ENCODE measurements at places on chromosomes 2 and 18.

DNA sequence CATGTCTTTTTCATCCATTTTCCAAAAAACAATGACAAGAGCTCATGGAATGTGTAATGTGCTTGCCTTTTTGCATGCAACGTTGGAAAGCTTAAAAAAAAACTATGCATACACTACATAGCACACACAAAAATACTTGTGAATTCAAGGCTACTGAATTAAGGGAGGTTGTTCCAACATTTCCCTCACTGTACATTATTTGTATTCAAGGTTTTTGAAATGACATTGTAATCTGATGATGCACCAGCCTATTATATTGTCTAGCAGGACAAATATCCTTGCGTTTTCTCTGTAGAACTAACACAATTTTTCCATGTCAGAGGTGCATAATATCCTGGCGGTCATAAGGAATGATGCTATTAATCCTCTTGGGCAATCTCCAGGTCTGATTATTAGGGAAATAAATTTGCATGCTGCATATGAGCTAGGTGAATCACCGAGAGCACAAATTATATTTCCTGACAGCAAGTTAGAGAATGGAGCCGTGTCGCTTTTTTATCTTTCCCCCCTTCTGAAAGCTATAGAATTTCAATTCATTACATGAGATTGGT is 836.9 kb upstream of the FANCL start:
- DNase-seq, result no peak

- DNase-seq, result no peak
Measured at GRCh38 chr2:121194626-121195025, 90.4 kb downstream of the TFCP2L1 start.

- DNase-seq, result no peak
Measured at GRCh38 chr2:25385910-25386309, 44.2 kb upstream of the DNMT3A start.

- DNase-seq, result no peak
Measured at GRCh38 chr2:38806015-38806732, 28.2 kb downstream of the GEMIN6 start.

- DNase-seq, result no peak
Measured at GRCh38 chr2:33496726-33497125, 20.3 kb downstream of the RASGRP3 start.

- no peak for DNase-seq
Measured at GRCh38 chr2:126399001-126399400, 257.0 kb upstream of the GYPC start.

DNA sequence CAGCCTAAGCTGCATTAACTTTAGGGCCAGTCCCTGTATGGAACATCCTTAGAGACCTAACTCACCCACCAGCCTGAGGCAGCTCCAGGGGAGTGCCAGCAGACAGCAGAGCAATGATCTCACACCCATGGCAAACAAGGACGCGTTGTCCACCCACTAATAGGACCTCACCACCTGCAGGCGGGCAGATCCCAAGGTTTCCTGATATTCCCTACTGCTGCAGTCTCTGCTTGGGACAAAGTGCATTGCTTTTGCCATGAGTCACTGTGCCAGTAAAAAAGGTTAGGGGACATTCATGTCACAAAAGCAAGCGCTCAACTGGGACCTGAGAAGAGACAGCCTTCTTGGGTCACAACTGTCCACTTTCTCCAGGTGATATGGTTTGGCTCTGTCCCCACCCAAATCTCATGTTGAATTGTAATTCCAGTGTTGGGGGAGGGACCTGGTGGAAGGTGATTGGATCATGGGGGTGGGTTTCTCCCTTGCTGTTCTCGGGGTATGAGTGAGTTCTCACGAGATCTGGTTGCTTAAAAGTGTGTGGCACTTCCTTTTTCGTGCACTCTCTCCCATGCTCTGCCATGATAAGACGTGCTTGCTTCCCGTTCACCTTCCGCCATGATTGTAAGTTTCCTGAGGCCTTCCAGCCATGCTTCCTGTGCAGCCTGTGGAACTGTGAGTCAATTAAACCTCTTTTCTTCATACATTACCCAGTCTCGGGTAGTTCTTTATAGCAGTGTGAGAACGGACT is 160.2 kb downstream of the MIB1 start:
- DNase-seq, result no peak

GRCh38 chr2:76019128-76019527 is 308.4 kb upstream of the GCFC2 start:
- no peak for DNase-seq
